ENCODE measurements at places on chromosomes 4 and X.

- no peak for DNase-seq
Measured at GRCh38 chr4:80678413-80678812, 342.9 kb downstream of the CFAP299 start.

DNA sequence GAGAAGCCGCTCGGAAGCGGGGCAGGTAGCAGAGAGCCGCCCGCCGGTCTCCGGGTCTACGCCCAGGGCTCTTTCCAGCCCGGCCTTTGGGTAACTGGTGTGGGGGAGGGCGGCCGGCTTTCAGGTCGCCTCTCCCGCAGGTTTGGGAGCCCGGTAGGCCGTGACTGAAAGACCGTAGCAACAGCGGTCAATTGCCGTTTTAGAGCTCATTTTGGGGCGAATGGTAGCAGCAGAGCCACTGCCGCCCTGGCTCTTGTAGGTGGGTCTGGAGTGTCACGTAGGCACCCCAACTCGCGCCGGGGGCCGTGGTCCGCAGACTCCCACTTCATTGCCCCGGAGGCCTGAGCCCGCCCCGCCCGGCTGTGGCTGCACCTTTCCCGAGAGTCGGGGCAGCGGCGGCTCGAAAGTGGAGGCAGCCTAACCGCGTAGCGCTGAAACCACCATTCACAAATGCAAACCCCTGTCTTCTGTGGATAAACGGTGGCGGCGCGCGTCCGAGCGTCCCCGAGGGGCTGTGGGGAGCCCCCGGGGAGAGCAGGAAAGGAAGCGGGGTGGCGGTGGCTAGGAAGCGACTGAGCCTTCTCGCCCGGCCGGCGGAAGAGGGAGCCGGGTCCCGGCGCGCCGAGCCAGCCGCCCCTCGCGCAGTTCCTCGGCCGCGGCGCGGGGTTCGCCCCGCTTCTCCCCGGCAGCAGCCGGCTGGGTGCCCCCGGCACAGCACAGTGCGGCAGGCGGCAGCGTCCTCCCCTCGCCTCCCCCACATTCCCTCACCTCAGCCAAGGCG lies 2185.1 kb upstream of the TENM3 start:
- DNase-seq, result peak; percentile 1

DNA sequence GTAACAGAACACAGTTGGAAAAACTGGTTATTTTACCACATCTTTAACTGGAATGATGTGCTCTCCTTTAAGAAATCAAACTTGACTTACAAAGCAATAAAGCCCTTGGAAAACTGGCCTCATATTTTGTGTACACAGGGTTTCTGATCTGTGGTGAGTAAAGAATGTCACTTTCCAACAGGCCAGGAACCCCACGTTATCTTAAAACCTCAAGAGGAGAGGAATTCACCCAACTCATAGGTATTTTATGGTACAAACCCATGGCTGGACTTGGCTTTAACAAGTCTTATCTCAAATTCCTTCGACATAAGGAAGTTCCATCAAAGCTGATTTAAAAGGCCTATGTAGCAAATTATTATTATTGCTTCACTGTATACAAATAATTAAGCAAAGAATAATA lies 1735.1 kb downstream of the PCDH7 start:
- no peak for DNase-seq

DNA sequence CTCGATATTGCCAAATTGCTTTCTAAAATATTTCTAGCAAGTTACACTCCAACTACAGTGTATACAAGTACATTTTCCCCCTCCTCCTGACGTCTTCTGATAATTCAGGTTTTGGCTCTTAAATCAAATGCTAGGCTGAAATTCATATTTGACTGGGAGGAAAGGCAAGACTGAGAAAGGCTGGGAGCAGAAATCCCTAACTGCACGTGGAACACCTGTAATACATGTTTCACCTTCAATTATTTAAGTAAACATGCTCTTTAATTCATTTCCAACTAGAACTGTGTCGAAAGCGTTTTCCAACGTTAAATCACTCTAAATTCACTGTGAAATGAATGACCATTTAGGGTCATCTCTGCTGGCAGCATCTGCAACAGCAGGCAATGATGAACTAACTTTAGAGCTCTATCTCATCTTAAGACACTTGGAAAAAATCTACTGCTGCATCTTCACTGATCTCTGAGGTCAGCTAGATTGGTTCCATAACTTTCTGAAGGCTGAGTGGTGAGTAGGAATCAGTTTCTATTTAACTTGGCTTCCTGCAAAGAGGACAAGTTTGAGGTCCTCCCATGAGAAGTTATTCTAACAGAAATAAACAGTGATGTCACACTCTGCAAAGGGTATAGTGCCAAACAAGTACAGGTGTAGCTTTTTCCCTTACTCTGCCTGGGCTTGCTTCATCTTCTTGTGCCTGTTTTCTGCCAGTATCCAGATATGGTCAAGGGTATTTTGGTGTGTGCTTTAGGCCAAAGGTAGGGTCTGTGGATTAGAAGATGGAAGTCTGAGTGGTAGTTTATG lies 144.3 kb upstream of the PAK3 start:
- no peak for DNase-seq

DNA sequence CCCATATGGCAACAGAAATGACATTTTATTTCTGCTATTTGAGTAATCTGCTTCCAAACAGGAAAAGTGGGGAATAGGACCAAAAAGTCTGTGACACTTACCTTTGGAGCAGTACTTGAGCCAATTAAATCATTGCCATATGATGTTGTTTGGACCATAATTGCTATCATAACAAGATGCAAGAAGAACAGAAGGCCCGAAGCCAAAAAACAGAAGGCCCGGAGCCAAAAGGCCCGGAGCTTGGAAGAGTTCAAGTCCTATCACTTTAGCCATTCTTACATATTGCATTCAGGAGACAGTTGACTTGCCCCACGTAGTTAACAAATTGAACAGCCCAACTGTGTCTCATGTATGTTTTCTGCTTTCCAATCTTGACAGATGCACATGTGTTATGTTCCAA lies 285.6 kb downstream of the ARHGAP24 start:
- DNase-seq, result no peak

- DNase-seq, result no peak
Measured at GRCh38 chr4:18394656-18395055, 373.1 kb upstream of the LCORL start.

DNA sequence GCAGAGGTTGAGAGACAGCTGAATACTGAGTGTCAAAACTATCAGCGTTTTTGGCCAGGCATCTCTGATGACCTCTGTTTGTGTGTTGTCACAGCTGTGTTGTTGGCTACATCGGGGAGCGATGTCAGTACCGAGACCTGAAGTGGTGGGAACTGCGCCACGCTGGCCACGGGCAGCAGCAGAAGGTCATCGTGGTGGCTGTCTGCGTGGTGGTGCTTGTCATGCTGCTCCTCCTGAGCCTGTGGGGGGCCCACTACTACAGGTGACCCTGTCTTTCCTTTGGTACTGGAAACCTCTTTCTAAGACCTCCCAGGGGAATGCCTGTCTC lies 86.9 kb downstream of the EGF start:
- DNase-seq, result peak; percentile 33

GRCh38 chr4:187606581-187606980 lies 389.0 kb upstream of the ZFP42 start:
- DNase-seq, result peak; percentile 70

DNA sequence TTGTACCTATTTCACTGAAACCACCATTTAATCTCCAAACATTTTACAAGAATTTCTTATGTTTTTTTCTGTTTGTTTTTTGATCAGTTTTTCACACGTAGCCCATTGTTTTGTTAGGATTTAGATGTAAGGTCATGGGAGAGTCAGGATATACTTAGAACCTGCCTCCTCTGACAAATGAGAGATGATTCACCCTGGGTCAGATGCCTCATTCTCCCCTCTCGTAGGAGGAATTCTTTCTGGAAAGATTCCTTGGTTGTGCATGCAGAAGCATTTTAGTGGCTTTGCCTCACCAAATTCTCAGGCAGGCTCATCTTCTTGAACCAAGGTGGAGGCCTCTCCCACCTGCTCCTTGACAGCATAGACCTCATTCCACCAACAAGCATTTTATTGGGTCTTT lies 599.3 kb downstream of the SPRY1 start:
- DNase-seq, result peak; percentile 89

- peak; percentile 88 for DNase-seq
Measured at GRCh38 chrX:40945361-40945713, 139.9 kb upstream of the USP9X start.

GRCh38 chrX:133939655-133940302 lies 45.6 kb downstream of the GPC3 start:
- DNase-seq, result no peak

DNA sequence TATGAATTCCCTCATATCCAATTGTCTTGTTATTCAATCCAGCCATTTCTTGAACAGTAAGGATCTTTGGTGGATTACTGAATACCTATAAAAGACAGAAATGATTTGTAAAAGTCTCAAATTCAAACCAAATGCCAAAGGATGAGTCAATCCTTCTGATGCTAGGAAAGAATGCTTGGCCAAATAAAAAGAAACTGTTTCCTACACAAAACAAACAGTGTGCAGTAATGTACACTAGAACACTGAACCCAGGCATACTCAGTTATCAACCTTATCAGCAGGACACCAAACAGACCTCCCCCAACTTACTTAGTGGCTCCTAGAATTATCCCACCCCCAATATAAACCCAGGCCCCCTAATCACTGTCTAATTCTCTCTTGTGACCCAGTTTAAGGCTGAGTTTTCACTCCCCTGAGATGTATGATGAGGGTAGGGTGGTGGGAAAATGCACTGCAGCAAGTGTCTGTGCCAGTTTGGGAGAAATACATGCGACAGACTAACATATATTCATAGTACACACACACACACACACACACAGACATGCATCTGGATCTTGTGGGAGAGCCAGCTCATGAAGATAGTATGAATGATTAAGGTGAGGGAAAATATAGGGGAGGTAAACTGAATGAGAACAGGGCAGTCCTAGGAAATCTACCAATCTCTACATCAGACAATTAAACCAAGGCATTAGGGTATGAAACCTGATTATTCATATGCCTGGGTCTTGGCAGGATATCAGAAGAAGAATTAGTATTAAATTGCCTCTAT lies 35.0 kb downstream of the CLDN2 start:
- DNase-seq, result no peak

DNA sequence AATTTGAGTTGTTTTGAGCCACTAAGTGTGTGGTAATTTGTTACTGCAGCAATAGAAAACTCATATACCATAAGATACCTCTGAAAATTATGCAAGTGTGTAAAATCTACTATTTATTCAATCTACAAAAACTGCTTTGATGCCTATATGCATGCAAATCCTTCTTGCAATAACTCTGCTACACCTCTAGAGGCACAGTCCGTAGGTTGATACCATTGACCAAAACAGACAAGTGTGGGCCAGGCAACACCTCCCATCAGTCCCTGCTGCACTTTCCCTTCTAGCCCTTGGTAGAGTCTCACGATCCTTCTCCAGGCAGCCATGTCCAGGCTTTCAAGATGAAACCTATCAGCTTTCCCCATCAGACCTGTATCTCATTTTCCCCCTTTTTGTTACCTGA lies 48.8 kb upstream of the FAM9A start:
- DNase-seq, result no peak

DNA sequence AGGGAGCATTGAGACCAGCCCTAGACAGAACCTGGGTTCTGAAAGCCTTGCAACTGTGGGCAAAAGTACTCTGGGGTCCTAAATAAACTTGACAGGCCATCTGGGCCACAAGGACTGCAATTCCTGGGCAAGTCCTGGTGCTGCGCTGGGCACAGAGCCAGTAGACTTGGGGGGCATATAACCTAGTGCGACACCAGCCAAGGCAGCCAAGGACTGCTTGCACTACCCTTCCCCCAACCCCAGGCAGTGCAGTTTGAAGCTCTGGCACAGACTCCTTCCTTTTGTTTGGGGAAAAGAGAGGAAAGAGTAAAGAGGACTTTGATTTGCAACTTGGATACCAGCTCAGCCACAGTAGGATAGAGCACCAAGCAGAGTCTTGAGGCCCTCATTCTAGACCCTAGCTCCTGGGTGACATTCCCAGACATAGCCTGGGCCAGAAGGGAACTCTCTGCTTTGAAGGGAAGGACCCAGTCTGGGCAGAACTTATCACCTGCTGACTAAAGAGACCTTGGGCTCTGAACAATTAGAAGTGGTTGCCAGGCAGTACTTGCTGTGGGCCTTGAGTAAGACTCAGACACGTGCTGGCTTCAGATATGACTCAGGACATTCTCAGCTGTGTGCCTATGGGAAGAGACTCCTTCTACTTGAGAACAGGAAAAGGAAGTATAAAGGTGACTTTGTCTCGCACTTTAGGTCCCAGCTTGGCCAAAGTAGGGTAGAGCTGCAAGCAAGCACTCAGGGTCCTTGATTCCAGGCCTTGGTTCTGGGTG lies 522.8 kb downstream of the GLUD2 start:
- DNase-seq, result no peak

GRCh38 chr4:4355302-4355701 lies 31.6 kb upstream of the NSG1 start:
- DNase-seq, result no peak

DNA sequence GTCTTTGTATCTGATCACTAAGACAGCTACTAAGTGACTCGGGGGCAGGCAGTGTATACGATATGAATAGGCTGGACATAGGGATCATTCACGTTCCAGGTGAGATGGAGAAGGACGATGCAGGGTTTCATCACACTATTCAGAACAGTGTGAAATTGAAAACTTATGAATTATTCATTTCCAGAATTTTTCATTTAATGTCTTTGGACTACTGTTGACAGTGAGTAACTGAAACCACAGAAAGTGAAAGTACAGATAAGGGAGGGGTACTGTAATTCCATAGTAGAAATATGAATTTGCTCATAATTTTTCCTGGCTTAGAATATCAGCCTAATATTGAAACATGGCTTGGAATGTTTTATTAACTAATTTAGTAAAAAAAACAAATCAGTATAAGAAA lies 24.4 kb downstream of the TMEM144 start:
- no peak for DNase-seq

- DNase-seq, result no peak
Measured at GRCh38 chr4:36308150-36308549, 26.7 kb downstream of the DTHD1 start.

- peak; percentile 31 for DNase-seq
Measured at GRCh38 chrX:103688946-103689345, 2.4 kb upstream of the MORF4L2 start.

DNA sequence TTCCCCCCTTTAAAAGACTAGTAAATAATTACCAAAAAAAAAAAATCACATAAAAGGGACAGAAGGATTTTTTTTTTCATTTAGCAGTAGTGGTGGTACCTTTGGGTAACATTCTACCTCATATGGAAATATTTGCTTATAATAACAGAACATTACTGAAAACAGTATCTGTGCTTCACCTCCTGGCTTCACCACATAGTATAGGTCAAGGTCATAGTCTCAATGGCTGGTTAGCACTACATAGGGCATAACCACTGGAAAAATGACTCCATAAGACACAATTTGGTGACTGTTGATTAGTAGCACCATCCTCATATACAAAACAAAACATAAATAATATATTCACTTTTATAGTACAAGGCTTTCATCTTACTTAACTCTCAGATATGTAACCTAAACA lies 34.7 kb downstream of the MANBA start:
- no peak for DNase-seq

- peak; percentile 25 for DNase-seq
Measured at GRCh38 chrX:19602866-19603622, 87.7 kb upstream of the MAP3K15 start.

- DNase-seq, result no peak
Measured at GRCh38 chr4:54695788-54696187, 38.0 kb downstream of the KIT start.
